ENCODE measurements at places on chromosomes 3 and 15.

GRCh38 chr3:146283781-146284445, 33.0 kb upstream of the PLSCR4 start:
- DNase-seq: no peak

DNA sequence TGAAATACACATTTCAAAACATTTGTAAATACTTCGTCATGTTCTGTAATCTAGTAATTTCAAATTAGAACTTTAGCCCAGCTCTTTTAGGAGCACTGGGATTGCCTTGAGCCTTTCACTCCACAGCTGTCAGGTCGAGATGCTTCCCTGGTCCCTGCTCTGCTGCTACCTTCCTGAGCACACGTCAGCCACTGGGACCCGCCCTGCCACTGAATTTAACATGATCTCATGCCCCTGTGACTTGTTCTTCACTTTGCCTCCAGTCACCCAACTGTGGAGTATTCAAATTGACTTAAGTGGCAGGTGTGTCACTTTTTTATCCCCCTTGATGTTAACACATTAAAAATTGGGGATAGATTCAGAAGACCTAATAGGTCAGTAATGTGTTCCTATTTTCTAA, 3.3 kb downstream of the ARRDC4 start:
- DNase-seq: no peak

DNA sequence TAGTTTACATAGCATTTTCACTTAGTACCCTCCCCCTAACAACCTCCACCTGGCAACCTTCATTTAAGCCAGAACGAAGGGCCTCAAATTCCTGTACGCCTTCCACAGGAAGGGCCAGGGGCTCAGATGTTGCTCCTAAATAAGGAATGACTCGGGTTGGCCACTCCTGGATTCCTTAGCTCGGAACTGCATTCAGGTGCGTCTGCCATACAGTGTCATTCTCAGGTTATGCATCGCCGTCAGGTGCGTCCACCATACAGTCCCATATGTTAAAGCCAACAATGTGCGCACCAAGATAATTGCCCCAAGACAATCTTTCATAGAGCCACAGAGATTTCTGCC, 53.5 kb upstream of the USP3 start:
- no peak for DNase-seq

- DNase-seq: no peak
These were observed 786.7 kb upstream of the EPHA6 start for GRCh38 chr3:96027718-96028117.

GRCh38 chr3:98784666-98785600, 21.8 kb downstream of the ST3GAL6 start:
- DNase-seq: peak; percentile 88

GRCh38 chr3:177211503-177212277, 14.4 kb upstream of the TBL1XR1 start:
- DNase-seq: no peak
